ENCODE measurements at places on chromosomes 5 and 9. TPM values are rescaled to one million over a fixed set of nuclear protein-coding genes. Genes with fewer than 3 reads are reported as not detected.

HTR1A gene
- total RNA-seq: not detected

- DNase-seq: no peak
These were observed 11.9 kb upstream of the ZNF366 start for GRCh38 chr5:72519111-72519510.

DNA sequence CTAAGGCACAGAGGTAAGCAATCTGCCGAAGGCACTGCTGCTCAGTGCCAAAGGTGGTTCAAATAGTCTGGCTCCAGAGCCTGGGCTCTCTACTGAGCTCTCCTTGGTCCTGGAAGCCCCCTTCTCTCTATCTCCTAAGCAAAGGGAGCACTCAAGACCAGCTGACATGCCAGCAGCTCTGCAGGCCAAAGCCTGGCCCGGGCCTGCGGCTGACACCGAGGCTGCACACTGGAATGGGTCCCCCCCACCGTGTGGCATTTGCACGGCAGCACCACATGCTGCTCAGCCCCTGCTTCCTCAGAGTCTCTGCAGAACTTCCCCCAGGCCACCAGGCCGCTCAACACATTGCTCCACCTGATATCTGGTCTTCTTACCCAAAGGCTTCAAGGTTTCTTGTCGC, 57.8 kb upstream of the GOLPH3 start:
- DNase-seq: no peak

DNA sequence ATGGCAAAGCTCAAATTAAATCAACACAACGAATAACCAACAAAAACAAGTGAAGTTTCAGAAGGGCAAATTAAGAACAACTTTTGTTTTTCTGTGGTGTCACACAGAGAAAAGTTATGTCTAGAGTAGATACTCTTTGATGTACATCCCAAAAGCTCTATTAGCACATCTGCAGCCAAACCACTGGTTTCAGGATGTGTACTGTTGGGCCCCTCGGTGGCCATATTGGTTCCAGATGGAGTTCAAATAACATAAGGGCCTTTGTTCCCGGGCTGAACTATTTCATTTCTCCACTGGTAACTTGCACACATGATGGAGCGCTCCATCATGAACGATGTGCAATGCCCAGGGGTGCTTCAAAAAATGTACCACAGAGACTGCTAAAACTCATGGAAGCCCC, 126.1 kb downstream of the SEMA5A start:
- DNase-seq: no peak

DNA sequence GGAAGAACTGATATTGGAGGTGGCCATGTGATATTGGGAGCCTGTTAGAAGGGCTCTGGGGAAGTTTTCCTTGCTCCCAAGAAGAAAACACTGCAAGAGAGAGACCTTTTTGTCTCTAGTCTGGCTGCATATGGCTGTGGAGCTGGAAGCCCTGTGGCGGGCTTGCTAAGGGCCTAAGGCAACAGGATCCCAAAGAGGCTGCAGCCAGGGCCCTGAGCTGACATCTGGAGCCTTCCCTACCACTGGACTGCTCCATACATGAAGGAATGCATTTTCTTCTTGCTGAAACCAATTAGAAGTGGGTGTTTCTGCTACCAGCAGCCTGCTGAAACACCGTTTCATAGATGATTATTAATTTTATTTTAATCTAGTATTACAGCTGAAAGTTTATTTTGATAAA, 42.2 kb downstream of the GNAQ start:
- DNase-seq: no peak

- peak; percentile 40 for DNase-seq
These were observed 20.4 kb downstream of the ANKS6 start for GRCh38 chr9:98775831-98776441.

- DNase-seq: no peak
These were observed 334.6 kb upstream of the TUSC1 start for GRCh38 chr9:26012797-26013196.

DNA sequence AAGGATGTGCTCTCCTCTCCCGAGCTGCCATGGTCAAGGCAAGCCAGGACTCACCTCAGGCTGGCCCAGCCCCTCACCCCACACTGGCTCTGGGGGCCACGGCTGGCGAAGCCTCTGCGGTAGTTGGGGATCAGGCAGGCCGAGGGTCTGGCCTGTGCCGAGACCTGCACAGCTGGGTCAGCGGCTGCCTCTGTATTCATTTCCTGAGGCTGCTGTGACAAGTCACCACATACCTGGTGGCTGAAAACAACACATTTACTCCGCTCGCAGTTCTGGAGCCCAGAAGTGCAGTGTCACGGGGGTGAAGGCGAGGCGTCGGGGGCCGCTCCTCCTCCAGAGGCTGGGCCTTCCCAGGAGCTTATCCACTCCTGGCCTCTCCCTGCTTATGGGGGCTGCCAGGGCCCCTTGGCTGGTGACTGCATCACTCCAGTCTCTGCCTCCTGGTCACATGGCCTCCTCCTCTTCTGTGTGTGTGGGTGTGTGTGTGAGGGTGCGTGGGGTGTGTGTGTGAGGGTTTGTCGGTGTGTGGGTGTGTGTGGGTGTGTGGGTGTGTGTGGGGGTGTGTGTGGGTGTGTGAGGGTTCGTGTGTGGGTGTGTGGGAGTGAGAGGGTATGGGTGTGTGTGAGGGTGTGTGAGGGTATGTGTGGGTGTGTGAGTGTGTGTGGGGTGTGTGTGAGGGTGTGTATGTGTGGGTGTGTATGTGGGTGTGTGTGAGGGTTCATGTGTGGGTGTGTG, 3.2 kb upstream of the SCGB3A1 start:
- no peak for DNase-seq

DNA sequence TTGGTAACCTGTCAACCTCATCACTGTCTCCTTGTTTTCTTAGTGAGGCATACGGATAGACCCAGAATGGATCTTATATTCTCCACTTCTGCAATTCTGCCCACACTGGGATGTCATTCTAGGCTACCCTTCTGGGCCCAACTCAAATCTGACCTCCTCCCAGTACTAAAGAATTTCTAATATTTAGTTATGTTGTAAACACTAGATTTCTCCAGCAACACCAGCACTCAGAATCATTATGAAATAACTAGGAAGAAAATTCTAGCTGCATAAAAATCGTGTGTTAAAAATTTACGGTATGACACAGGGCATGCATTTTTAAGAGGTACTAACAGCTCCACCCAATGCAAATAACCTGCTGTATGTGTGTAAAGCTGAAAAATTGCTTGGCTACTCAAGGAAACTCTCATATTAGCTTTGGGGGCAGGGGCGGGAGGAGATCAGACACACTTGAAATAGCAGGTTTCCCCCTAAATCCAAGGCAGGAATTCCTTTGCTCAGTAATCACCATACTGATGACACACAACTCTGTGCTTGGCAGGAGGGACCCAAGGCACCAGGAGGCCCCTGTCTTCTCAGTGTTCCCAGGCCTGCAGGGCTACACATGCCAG, 27.3 kb downstream of the MACROH2A1 start:
- no peak for DNase-seq

DNA sequence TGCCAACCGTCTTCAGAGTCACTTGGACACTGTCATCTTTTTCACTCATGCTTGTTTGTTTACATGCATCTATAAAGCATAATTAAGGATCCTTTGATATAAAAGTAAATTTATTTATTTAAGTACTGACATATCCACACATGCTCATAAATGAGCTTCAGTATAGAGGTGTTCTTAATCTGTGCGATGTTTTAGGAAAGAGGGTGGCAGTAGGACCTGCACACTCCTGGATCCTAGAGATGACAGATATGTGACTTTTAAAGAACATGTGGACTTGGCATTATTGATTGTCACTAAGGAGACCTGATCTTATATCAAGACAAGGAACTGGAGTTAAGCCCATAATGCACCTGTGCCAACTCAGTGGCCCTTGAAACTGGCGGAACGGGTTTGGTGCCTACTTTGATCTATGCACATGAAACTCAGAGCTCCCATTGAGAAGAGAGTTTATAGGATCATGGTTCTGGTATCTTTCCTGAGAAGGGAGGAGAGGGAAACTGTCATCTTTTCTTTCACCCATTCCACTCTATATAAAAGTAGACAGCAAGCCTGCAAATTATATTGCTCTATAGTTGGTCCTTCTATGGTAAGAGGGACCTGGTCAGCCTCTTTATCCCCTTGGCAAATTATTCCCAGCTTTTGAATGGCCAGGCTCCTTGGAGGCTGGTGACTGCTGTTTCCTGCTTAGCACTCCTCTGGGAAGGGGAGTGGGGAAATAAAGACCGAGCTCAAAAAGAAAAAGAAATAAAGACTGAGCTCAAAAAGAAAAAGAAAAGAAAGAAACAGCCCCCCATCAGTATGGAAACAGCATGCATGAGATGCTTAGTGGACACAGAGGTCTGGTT, 57.8 kb upstream of the LIFR start:
- no peak for DNase-seq

ZNF782 gene
- 4.9 TPM for total RNA-seq

DNA sequence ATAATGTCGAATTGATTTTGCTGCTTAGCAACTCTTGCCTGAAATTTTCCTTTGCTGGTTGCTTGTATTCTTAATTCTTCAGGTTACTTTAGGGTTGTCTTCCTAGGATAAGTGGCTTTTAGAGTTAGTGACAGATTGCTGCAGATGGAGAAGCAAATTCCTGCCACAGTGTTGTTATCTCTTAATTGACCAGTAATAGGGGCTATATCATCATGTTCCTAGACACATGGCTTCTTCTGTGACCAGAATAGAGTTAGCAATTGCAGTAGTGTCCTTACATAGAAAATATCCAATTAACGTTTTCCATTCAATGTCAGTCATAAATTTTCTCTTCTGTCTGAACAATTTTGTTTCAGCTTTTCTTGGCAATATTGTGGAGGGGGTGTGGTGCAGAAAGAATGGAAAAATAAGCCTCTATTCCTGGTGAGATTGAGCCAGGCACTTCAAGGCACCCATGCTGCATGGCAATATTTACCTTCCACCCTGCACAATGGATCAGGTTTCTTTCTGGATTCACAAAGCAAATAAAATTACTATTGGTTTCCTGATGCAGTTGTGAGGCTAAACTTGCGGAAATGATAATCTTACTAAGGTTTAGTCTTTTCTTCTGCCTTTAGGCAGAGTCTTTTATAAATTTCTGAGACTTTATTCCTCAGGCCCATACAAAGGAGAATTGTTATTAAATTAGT, 1481.5 kb downstream of the EFNA5 start:
- DNase-seq: no peak

GRCh38 chr9:70120834-70121510, 77.3 kb downstream of the MAMDC2 start:
- no peak for DNase-seq

- no peak for DNase-seq
These were observed 33.3 kb downstream of the TLE1 start for GRCh38 chr9:81656004-81656403.

DNA sequence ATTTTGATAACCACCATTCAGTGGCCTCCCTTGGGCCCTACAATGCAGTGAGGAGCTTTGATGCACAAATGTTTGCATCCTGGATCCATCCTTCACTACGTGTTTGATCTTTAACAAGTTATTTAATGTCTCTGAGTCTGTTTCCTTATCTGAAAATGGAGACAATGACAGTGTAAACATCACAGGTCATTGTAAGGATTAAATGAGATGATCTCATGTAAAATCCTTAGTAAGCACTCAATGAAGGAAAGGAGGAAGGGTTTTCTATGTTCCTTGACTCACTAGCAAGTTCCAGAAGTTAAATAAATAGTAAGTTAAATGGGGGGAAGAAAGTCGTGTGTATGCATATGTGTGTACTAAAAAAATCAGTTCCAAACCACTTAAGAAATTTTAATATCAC, 9.8 kb upstream of the SLC36A3 start:
- no peak for DNase-seq

DNA sequence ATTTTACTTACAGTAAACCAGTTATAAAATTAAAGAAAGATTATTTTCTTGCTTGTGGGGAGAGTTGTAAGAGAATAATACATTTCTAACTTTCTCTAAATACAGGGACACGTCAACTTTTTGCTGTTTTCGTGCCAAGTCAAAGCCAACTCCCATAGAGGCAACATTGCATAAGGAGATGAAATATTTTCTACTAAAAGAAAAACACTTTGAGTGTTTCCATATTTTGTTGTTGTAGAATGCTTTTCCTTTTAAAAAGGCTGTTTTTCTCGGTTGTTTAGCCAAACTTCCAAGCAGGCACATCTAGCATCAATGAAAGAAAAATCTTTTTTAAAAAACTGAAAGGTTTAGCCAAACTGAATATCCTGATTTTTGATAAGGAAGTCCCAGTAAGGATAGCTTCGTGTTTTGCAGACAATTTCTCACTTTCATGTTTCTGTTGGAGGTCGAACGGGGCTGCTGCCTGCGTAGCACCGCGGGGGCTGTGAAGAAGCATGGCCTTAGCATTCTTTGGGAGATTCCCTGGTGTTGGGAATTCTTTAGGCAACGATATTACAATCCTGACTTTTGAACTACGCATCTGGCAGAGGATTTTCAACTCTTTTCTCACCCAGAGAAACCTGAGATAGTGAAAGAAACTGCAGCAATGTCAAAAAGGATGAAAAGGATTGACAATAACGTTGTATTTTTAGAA, 108.1 kb upstream of the FBXL7 start:
- no peak for DNase-seq

DNA sequence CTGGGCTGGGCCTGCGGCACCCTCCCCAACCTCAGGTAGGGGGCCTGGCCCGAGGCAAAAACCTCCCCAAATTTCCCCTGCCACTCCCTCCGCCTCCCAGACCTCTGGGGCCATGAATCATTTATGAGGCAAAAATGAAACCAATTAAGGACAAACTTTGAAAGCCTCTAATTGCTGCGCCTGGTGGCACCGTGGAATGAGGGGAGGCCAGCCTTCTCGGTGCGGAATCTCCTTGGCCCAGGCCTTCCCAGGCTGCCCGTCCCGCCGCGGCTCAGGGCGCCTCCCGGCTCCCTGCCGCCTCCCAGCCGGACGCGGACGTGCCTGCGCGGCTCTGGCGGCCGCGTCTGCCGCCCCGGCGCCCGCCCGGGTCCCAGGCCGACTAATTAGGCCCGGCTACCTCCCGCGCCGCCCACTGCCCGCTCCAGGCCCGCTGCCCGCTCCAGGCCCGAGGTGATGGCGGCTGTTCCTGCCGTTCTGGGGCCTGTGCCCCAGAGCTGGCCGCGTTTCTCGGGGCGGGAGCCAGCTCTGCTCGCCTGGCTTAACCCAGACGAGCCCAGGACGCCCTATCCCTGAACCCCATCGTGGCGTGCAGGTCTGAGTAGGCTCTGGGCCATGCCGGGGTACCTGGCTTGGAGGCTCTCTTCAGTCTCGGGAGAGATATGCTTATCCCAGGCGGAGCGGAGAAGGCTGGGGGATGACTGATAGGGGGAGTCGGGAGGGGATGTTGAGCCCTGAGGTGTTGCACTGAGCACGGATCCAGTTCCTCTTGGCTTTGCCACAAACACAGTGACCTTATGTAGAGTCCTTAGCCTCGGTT, 20.1 kb downstream of the CXXC5 start:
- peak; percentile 12 for DNase-seq

NTRK2 gene
- total RNA-seq: 0.06 TPM

ORM2 gene
- total RNA-seq: not detected

DNA sequence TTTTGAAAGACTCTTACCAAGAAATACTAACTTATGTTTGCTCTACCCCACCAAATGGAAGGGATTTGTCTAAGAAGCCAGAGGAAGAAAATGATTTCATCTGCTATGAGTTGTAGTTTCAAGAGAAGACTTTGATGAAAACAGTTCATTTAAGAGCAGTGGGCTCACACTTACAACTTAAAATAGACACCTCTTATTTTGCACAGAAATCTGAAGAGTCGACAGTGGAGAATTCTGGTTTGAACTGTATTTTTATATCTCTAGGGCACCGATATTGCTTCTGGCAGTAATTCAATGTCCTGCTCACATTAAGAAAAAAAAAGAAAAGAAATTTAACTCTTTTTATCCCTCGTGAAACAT, 1.9 kb upstream of the DAB2 start:
- DNase-seq: no peak

- DNase-seq: no peak
These were observed 184.1 kb downstream of the DIRAS2 start for GRCh38 chr9:90458485-90458884.

ANKDD1B gene
- 0.30 TPM for total RNA-seq

AHRR gene
- 0.63 TPM for total RNA-seq

APBA1 gene
- 1.4 TPM for total RNA-seq

FAM151B gene
- total RNA-seq: 0.61 TPM

CCDC152 gene
- 1.2 TPM for total RNA-seq
